AG20443 (cell line): ENCODE measurements at places on chromosomes 2 and 18.
A peak's percentile ranks its signal among the peaks of the same experiment; 100 is the strongest.

GRCh38 chr2:44902217-44903137, 39.0 kb upstream of the SIX3 start:
- DNase-seq, result no peak

DNA sequence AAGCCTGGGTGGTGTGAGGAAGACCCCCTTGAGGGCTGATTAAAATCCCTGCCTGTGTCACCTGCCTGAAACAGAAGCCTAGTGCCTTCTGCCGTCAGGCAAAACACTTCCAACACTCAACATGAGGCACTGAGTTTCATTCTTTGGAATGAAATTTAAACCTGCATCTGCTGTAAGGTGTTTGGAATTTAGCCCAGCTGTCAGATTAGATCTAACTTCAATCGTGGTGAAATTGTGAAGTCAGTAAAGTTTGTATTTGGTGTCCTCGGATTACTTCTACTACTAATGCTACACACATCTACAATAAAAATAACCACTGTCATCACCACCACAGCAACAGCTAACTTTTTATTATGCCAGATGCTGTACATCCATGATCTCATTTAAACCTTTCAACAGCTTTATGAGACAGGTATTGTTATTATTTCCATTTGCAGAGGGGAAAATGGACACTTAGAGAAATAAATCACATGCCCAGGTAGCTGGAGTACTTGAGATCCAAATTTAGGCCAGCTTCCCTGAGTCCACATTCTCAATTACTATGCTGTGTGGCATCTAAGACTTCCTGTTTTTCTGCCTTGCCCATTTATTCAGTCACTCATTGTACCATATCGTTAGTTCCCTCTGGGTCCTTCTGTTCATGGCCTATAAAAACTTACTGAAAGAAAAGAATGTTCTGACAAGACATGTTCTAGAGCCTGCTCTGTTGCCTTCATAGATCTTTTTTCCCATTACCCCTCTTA, 98.2 kb upstream of the GCFC2 start:
- DNase-seq, result no peak

GRCh38 chr18:36095936-36096519, 28.7 kb upstream of the RPRD1A start:
- peak; percentile 44 for DNase-seq

GRCh38 chr2:121080013-121080772, 204.8 kb downstream of the TFCP2L1 start:
- peak; percentile 78 for DNase-seq

DNA sequence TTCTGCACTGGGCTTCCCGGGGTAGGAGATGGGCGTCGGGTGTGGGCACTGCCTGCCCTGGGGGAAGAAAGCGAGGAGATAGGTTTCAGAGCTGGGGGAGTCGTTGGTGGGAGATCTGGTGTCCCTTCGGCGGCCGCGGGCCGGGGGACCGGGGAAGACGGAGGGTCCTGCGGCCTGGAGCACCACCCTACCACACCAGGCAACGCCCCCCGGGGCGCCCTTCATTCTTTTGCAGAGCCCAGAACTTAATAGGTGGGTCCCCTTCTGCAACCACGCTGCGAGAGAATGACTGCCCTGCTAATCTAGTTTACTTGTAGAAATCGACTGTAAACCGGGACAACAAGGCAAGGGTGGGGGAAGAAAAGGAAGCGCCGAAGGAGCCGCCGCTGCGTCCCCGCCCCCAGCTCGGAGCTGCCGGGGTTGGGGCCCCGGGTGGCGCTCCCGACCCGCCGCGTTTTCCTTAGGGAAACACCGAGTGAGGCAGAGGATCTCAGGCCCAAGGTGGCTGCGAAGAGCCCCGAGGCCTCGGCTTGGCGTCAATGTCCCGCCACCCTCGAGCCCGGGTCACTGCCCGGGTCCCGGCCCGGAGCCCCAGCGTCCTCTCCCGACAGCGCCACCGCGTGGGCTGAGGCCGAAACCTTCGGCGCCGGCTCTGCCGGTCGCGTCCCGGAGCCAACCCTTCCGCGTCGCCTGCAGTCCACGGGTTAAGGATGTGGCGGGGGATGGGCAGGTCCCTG, 5.4 kb upstream of the SATB2 start:
- DNase-seq, result peak; percentile 96

- DNase-seq, result no peak
Observed at GRCh38 chr2:230975927-230976326, 20.0 kb upstream of the SPATA3 start.
